MV-4-11 (cell line): ENCODE measurements at places on chromosomes 7 and 10.

GRCh38 chr7:20279979-20280378 lies 50.7 kb upstream of the ITGB8 start:
- DNase-seq: no peak

GRCh38 chr7:54898659-54899340 lies 120.0 kb upstream of the EGFR start:
- no peak for DNase-seq

- no peak for DNase-seq
These were observed 25.1 kb downstream of the FAM13C start for GRCh38 chr10:59337201-59337652.

GRCh38 chr7:11787534-11787933 lies 44.5 kb downstream of the THSD7A start:
- no peak for DNase-seq

GRCh38 chr7:151432658-151433521 lies 7.1 kb downstream of the CRYGN start:
- peak; percentile 9 for DNase-seq

DNA sequence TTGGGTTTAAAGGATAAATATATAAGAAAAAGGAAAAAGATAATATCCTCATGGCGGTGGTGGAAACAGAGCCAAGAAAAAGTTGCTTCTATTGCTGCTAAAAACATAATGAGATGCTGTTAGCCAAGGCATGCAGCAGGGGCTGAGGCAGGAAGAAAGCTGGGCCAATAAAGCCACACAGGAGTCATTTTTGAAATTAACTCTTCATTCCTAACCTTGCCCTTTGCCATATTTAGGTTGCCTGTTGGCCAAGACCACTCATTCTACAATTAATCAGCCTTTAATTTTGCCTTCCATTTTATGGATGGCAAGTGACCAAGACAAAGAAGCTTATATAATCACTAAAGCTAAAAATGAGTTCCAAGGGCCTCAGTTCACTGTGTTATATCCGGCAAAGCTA lies 58.2 kb downstream of the ARMH3 start:
- no peak for DNase-seq

DNA sequence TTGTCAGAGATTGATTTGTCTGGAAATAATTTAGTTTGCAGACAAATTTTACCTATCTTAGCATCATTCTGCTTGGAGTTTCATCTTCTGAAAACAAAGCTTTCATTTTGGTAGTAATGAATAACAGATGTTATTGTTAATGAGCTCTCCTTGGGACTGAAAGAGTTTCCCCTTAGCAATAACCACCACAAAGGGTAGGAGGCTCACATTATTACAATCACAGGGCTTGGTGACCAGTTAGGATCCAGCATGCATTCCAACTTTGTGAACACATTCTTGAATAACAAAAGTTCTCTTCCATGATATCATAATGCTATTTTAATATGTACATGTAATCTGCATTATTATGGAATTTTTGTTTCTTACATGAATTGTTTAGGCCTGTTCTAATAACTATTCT lies 148.8 kb upstream of the VWC2 start:
- no peak for DNase-seq

DNA sequence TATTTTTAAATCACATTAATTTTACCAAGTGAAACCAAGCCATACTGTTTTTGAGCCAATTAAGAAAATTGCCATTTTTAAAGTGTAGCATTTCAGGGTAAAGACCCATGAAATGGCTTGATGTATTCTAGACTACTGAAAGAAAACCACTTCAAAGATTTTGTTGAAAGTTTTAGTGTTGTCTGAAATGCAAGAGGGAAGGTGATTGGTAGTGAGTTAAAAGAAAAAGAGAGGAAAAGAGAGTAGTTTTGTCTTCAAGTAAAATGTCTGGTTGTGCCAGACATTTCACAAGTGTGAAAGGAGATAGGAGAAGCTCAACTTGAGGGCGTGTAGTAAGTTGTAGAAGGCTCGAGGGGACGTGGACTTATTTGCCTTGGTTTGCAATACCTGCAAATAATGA lies 41.6 kb downstream of the CALML5 start:
- no peak for DNase-seq

DNA sequence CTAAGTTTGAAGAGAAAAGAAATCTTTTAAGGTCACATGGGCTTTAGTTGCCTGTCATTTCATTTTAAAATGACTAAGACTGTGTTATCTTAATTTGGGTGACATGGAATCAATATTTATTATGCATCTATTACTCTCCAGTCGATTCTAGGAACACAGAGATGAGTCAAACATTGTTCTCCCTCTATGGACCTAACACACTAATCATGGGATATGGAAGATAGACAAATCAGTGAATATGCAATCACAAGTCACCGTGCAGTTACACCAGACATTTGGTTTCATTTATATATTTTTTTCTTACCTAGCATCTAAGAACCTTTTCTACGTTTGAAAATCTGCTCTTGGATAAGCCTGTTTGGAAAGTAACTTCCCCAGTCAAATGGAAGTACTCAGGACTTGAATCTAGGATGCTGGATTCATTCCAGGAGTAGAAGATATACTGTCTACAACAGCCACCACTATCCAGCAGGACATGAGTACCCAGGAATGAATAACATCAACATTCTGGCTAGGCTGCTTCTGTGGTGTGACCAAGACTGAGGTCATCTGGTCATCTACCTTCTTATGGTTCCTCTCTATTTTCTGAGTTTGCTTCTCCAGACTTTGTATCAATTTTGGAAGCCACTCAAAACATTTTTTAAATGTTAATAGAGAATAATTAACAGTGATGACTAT lies 902.9 kb upstream of the LRRN3 start:
- DNase-seq: no peak

DNA sequence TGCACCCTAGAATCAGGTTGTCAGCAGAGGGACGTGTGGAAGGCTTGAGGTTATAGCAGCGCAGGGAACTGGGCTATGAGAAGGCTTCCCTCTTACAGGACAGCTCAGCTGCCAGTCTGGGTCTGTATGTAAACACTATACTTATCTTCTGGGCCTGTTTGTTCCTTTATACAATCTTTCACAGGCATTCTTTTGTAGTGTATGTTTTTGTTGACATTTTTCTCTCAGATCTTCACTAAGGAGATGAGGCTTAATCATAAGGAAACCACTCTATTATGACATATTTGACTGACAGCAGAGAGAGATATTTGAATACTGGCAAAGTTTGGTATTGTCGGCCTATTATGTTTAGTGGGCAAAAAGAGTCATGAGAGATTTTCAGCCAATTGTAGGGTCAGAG lies 929 bp downstream of the GBF1 start:
- no peak for DNase-seq

GRCh38 chr7:80287400-80288174 lies 153.0 kb downstream of the GNAI1 start:
- no peak for DNase-seq

GRCh38 chr7:34064519-34065158 lies 159.3 kb downstream of the BMPER start:
- no peak for DNase-seq

DNA sequence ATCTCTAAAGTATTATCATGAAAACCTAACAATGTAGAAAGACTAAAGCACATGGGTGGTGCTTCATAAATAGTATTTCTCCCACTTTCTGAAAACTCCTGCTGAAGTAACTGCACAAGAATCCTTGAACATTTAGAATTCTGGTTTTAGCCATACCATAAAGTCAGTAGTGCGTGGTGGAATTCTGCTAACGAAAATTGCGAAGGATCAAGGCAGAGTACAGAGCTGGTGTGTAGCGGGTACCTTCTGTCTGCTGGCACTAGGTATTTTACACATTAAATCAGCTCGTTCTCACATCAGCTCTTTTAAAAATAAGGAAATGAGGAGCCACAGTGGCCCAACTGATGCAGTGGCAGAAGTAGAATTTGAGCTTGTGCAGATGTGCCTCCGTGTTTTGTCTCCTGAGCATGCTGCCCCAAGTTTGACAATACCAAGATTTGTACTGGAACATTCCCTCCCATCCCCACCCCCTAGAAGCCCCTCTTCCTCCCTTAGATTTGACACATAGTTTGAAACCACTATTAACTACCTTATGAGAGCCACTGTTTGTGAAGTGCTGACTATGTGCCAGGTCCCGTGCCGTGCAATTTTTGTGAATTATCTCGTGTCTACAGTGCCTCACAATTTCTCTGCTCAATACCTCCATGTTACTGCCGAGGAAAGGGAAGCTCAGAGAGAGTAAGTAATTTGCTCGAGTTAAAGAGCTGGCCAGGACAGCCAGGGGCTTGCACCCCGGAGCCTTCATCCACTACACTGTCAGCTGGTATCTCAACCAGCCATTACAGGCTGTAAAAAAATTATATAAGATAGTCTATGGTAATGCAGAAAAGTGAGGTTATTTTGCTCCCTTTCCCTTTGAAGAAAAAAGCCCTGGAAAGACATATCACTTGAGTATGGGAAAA lies 66.9 kb downstream of the EGFR start:
- peak; percentile 14 for DNase-seq

- no peak for DNase-seq
These were observed 2.2 kb downstream of the FZD8 start for GRCh38 chr10:35639728-35640401.

DNA sequence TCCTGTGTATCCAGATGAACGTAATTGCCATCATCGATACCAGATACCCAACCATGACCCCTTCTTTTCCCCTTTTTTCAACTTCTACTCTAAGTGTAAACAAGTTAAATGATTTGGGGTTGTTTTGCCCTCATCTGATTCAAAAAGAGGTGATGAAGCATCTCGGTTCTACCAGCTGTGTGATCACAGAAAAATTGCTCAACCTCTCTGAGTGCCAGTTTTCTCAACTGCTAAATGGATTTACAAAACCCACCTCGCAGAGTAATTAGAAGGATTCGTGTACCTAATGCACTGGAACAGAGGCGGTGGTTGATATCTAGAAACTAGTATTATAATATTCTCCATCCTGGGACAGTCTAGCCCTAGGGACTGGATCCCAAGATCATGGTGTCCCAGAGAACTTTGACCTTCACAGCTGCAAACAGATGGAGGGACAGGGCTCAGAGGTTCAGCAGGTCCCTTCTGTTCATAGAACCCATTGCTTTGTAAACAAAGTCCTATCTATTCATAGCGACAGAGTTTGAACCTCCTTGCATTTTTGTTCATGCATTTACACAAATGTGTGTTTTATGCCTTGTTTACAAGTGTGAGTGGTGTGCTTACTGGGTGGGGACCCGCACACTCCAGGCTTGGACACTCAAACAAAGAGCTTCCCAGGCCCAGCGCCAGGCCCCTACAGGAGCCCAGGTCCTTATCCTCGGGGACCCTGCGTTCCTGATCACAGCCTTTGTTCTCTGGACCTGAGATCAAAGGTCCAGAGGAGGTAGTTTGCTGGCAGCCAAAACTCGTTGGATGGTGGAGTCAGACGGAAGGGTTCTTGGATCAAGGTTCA lies 46.4 kb downstream of the CALML3 start:
- DNase-seq: no peak

- no peak for DNase-seq
These were observed 54.0 kb upstream of the HECW1 start for GRCh38 chr7:43058271-43059066.

DNA sequence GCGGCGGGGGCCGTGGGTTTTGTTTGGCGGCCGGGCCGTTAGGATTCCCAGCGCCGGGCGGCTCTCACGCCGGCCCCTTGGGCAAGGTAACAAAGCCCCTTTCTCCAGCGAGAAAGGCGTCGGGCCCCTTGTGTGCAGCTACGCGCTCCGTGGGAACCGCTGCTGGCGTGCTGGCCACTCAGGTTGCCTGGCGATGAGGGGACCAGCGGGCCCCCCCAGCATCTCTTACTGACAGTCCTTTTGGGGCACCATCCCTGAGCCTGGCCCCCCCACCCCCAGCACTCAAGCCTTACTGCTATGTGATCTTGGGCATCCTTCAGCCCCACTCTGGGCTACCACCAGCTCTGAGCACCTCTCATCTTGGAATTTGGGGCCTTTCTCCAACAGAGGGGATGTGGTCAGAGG lies 1.8 kb downstream of the LFNG start:
- DNase-seq: no peak

DNA sequence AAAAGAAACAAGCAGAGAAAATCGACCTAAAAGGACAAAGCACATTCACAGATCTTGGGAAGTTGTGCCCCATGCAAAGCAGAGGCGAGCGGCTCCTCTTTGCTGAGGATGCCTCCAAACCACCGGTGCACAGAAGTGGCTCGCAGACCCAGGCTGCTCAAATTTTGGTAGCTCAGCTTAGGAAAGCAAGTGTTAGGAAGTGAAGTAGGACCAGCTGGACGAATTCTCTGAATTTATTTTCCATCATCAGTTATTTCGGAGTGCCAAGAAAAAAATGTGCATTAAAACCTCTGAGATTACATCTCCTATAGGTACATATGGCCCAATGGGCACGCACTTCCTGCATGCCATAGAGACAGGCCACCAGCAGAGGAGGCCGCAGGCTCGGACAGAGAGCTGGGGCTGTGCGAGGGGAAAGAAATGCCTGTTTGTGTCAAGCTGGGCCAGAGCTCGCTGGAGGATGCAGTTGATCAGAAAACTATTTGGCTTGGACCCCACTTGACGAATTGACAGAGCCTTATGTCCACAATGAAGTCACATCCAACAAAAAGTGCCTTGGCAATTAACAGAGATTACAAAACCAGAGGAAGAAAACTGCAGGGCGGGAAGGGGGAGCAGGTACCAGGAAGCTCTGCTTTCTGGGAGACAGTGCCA lies 122.3 kb upstream of the LYZL2 start:
- no peak for DNase-seq

GRCh38 chr7:156470399-156471320 lies 169.9 kb upstream of the RNF32 start:
- no peak for DNase-seq

DNA sequence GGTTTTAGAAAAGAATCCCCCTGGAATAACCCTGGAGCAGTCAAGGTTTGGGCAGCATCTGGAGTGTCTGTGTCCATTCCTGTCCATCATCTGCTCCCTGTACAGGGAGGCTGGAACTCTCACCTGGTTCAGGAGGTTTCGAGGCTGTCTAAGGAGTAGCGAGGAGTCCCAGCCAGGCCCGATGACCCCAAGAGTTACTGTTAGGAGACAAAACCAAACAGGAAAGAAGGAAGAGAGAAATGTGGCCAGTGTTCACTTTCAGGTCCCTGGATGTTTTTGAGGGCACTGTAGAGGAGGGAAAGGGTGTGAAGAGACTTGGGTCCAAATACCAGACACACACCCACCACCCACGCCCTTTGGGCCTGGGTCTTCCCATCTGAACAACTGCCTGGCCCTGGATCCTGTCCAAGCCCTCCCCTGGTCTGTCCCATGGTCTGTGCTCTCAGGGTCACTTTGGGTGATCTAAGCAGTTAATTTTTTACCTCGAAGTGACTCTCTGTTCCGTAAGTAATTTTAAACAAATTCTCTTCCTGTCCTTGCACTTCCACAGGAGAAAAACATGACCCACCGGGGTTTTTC lies 117.1 kb downstream of the ZMIZ1 start:
- no peak for DNase-seq

GRCh38 chr7:128037880-128038619 lies 6.8 kb upstream of the LRRC4 start:
- no peak for DNase-seq

GRCh38 chr10:128864554-128865295 lies 602.3 kb upstream of the MGMT start:
- no peak for DNase-seq
